ENCODE measurements at places on chromosomes 3 and 15.

DNA sequence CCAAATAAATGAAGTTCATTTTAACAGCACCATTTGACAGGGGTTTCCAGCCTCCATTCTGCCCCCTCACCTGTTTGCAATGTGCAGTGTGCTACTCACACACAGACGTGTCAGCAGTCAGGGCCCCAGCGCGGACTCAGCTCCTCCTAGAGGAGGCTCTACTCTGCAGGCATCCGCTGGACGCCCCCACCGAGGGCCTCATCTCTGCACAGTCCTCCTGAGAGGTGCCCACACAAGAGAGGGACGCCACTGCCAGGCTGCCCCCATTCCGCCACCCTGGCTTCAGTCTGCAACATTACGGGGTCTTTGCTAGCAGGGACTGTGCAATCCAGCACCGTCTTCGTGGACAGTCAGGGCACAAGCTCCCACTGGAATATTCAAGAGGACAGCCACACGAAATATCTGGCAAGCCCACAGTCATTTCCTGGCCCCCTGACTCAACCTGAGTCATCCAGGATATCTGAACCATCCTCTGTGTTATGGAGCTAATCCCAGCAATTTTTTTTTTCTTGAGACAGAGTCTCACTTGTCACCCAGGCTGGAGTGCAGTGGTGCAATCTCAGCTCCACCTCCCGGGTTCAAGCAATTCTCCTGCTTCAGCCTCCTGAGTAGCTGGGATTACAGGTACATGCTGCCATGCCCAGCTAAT is 255.0 kb downstream of the OCA2 start:
- DNase-seq: peak; percentile 2

GRCh38 chr3:139032326-139033002 is 11.7 kb upstream of the PRR23B start:
- no peak for DNase-seq

GRCh38 chr15:74709892-74710291 is 14.1 kb upstream of the EDC3 start:
- no peak for DNase-seq

DNA sequence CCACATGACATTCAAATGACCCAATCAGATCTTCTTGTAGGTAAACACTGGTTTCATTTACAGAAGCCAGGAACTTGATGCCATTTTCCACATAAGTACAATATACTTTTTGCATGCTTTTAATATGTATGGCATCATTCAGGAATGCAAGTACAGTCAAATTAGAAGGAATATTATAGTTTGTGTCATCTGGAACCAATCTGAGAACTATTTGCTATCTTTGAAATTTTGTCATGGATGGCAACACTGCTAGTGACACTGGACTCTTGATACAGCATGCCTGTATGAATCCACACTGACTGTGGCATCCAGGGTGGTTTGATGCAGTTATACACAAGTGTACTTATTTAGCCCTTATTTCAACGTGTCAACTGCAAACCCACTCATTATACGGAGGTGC is 141.6 kb downstream of the EBLN2 start:
- DNase-seq: no peak

- no peak for DNase-seq
Observed at GRCh38 chr3:195873281-195873887, 35.0 kb downstream of the TNK2 start.

DNA sequence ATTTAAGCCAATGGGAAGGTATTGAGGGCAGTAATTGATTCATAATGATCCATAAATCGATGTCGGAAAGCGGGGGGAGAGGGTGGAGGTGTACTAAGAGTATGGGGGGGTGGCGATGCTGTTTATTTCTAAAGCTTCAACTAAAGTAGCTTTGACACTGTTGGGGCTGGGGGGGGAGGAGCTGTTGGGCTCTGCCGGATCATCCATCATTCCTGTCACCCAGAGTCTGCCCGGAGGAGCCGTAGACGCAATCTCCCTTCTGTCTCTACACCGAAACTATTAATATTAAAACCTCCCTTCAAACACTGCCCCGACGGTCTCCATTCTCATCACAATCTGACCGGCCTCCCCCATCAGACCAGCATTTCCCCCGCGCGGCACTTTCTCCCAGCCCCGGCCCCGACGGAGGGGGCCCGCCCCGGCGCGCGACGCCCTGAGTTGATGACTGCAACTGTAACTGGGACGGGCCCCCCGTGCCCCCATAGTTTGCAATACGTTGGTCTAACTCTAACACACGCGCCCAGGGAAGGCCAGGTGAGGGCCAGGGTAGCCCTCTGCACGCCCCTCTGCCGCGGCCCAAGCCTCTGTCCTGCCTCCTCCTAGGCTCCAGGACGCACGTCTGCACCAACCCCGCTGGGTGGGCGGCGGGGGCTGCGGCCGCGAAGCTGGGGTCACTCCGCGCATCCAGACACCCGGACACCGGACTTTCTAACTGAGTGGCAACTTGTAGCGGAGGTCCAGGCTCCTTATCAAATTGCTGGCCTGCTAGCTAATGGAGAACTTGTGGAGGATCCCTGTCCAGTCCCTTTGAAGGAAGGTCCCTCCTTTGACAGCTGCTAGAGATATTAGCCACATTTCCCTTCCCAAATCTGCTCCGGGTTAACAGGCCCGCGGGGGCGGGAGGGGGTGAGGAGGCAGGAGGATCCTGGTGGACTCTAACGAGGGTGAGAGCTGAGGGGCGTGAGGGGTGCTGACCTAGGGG is 212.0 kb downstream of the MEIS2 start:
- DNase-seq: no peak

- DNase-seq: no peak
Observed at GRCh38 chr3:5096336-5097008, 25.6 kb upstream of the ARL8B start.

DNA sequence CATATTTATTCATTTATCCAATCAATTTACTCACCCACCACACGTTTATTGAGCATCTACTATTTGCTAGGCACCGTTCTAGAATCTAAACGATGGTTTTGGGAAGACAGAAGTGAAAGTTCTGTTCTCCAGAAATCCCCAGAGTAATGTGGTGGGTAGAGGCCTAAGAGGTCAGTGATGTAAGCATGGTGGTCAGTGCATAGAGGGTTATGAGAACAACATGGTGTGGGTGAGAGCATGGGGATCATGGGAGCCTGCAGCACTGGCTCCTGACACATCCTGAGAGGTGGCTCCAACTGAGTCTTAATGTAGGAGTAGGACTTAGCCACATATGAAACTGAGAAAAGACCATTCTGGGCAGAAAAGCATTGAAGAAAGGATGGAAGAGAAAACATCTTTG is 85.3 kb upstream of the TNFAIP8L3 start:
- DNase-seq: peak; percentile 93

DNA sequence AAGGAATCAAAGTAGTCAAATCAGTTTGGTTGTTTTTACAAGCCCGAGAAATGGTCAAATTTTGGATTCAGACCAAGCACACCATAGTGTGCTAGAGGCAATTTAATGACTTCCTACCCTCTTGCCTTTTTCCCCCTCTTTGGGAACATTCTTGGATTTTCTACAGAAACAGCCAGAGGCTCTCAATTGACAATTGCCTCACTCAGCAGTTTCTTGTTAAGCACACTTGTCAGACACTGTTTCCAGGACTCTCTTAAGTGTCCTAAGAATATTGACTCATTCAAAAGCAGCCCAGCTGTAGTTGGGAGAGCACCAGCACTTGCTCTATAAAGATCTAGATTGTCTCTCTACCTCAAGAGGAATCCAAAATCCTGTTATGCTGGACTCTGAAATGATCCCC is 1.5 kb upstream of the SLC35G2 start:
- DNase-seq: no peak

- DNase-seq: peak; percentile 99
Observed at GRCh38 chr3:196093317-196094111, 11.6 kb upstream of the TFRC start.

DNA sequence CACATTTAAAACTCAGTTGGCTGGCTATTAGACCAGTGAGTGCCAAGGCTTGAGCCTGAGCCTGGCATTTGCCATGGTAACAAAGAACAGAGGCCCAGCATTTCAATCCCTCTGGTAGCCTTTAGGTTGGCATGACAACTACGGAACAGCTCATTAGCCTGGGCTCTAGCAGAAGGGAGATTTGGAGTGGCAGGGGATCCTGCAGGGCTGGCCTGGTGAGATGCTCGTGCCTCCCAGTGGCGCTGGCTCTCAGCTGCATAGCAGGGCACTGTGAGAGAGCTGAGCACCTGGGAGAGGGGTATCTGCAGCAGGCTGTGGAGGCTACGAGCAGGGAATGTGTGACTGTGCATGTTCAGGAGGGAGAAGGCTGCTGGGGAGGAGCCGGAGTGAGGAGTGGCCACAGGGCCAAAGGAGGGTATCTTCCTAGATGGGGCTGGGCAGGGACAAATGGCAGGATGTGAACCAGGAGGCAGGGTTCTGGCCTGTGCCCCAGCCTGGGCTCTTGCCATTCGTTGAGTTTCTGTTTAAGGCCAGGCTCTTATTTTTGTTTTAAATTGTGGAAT is 5.6 kb upstream of the ABTB1 start:
- DNase-seq: no peak

GRCh38 chr3:143831208-143831607 is 17.1 kb downstream of the SLC9A9 start:
- no peak for DNase-seq

DNA sequence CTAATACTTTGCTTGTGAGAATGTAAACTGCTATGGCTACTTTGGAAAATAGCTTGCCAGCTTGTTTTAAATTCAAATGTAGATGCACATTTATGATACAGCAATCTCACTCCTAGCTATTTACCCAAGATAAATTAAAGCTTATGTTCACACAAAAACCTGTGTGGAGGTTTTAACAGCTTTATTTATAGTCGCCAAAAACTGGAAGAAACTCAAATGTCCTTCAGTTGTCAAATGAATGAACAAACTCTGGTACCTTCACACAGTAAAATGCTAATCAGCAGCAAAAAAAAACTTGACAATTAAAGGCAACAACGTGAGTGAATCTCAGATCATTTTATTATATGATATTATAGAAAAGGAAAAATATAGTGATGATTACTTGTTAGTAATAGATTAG is 248.6 kb upstream of the NECTIN3 start:
- DNase-seq: no peak

DNA sequence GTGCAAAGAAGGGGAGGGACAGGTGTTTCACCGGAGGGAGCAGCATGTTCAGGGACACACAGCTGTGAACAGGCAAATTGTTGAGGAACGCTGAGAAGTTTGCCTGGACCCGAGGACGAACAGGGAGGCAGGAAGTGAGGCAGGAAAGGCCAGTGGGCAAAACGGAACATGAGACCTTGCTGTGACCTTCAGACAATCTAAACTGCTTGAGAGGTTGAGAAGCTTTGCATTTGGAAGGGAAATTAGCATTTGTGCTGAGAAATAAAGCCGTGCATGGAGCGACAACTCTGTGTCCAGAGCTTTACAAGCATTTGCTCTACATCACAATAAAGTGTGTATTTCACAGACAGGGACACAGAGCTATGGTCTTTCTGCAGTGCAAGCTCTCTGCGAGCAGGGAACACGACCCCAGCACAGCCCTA is 47.9 kb downstream of the CDC25A start:
- DNase-seq: no peak

GRCh38 chr3:172913911-172914655 is 163.6 kb downstream of the ECT2 start:
- DNase-seq: no peak

DNA sequence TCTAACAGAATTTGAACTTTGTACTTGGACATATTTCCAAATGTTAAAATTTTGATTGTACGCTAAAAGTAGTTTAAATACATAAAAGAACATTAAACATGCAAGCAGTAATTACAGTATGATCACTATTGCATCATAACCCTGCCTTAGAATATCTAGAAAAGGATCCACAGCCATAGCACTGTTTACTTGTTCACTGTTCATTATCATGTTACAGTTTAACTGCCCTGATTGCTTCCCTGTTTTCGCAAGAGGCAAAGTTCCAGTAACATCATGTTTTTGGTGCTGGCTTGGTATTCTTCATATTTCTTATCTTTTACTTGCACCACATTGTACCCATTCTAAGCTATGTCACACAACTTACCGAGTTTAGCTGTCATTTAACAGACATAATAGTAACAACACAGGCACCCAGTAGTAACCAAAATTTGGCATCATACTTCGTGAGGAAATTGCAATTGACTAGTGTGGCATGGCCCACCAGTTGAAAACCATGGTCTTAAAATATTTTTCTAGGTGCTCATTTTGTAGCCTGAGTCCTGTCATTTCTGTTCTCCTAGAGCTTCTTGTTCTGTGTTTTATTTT is 13.3 kb upstream of the TMEM87A start:
- DNase-seq: peak; percentile 77

- DNase-seq: no peak
Observed at GRCh38 chr15:68921926-68922325, 8.4 kb upstream of the SPESP1 start.

- DNase-seq: no peak
Observed at GRCh38 chr3:148937467-148938255, 53.7 kb upstream of the GYG1 start.

DNA sequence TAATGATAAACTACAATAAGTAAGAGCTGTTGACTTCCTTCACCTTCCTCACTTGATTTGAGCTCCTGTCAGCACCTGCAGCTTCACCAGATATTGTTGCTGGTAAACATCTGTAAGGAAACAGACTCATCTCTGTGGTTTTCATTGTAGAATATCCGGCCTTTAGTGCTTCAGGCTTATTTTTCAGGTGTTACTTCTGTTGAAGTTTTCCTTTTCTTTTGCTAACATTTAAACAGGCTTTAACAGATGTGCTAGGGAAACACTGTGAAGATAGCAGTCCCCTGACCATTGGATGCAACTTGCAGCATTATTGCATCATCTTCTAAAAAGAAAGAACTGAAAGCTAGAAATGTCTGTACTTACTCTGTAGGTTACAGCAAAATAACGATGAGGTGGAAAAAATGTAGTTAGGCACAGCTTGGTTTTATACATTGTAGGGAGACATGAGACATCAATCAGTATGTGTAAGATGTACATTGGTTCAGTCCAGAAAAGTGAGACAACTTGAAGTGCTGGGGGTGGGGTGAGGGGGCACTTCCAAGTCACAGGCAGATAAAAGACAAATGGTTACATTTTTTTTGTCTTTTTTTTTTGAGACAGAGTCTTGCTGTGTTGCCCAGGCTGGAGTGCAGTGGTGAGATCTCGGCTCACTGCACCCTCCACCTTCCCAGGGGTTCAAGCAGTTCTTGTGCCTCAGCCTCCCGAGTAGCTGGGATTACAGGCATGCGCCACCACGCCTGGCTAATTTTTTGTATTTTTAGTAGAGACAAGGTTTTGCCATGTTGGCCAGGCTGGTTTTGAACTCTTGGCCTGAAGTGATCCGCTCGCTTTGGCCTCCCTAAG is 10.2 kb downstream of the EDEM1 start:
- peak; percentile 96 for DNase-seq

GRCh38 chr3:171644681-171645080 is 165.6 kb downstream of the PLD1 start:
- DNase-seq: no peak

GRCh38 chr3:157075693-157076420 is 84.1 kb downstream of the CCNL1 start:
- no peak for DNase-seq
